Activated effector memory CD4-positive, alpha-beta T cell treated with anti-CD3 and anti-CD28 coated beads, Interleukin-2, amount 50 U/mL, for 16 hours (primary cell): ENCODE measurements at places on chromosomes 4 and X.

DNA sequence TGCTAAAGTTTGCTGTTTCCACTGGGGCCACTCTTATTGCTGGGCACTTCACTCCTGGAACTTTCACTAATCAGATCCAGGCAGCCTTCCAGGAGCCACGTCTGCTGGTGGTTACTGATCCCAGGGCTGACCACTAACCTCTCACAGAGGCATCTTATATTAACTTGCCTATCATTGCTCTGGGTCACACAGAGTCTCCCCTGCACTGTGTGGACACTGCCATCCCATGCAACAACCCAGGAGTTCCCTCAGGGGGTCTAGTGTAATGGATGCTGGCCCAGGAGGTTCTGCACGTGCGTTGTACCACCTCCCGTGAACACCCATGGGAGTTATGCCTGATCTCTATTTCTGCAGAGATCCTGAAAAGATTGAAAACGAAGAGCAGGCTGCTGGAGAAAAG is 41.8 kb upstream of the IQSEC2 start:
- no peak for DNase-seq

GRCh38 chr4:173417833-173418232 is 18.9 kb upstream of the SCRG1 start:
- DNase-seq = no peak

DNA sequence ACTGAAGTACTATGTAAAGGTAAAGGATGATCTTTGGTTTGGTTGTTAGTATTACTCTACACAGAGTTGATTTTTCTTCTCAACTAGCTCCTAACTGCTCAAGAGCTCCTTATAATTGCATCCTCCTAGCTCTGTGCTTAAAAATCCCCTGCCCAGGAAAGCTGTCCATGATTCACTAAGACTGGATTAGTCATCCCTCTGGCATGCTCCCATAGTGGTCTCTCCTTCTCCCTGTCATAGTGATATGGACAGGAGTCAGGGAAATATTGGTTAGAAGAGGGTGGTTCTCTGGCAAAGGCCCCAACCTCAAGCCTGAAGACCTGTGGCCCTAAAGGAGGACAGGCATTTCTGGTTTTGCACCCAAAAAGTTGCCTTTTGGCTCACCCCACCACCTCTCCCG is 242.3 kb upstream of the KCNIP4 start:
- no peak for DNase-seq

GRCh38 chrX:48890296-48890925 is 7.2 kb downstream of the TIMM17B start:
- DNase-seq = no peak

DNA sequence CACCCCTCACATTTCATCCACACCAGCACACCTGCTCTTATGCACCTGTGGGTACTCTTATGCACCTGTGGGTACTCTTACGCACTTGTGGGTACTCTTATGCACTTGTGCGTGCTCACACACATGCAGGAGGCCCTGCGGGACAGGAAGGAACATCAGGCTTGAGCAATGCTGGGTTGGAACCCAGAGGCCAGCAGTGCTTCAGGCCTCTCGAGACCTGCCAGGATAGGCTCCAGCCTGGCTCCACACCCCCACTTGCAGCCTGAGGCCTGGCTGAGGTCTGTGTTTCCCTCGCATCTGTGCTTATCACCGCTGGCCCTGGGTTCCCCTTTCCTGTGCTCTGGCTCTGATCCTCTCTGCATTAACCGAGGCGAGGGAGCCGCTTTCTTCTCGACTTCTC is 34.7 kb downstream of the SORCS2 start:
- no peak for DNase-seq

DNA sequence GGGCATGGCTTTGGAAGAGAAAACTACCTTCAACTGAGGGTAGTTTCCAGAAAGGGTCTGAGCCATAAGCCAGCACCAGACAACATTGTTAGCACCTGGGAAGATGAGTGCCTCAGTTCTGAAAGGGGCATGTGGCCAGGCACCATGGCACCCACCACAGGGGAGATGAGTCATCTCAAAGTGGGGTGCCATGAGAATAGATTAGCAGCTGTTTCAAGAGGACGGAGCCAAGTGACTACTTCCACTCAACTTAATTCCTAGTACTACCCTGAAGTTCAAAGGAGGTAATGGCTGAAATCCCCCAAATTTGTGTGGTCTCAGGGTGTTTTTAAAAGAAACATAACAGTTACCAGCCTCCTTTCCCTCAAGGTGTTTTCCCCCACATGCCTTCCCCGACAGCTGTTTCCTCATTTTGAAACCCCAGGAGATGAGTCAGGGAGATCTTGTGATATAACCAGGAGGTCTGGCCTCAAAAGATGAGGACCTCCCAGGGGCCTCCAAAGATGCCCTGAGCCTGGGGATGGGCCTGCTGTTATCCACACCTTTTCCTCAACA is 27.8 kb upstream of the FTHL17 start:
- DNase-seq = peak; percentile 66

GRCh38 chrX:151151665-151152267 is 24.6 kb upstream of the GPR50 start:
- DNase-seq = peak; percentile 66

DNA sequence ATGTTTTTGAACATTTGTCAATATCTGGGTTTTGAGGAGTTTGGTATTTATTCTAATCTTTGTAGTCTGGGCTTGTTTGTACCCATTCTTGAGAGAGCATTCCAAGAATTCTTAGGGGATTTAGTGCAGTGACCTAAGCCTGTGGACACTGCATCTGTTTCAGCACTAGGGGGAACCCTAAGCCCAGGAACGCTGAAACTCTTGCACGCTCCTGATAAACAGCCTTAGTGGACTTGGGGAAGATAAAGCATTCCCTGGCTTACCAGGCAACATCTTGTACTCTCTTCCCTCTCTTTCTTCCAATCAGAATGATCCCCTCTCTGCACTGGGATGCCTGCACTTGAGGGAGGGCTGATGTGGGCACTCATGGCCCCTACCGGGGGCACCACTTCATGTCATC is 654.9 kb upstream of the HTR2C start:
- DNase-seq = no peak

- no peak for DNase-seq
Measured at GRCh38 chr4:170698334-170698733, 608.6 kb upstream of the AADAT start.

DNA sequence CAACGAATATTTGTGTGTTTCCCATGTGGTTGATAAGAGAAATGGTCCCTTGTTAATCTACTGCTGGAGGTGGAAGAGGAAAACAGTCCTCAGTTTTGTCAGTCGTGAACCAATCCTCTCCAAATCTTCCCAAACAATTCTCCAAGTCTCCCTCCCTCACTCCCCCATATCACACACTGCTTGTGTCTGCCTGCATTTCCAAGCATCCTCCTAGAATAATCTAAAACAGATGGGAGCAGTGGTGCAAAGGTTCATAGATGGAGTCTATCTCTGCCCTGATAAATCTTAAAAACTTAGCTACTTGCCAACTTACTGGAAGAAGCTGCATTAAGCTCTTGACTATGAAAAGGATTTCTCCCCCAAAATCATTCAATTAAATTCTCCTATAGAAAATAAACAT is 43.7 kb upstream of the SH3KBP1 start:
- DNase-seq = no peak

GRCh38 chr4:97845758-97846157 is 297.5 kb downstream of the STPG2 start:
- no peak for DNase-seq

DNA sequence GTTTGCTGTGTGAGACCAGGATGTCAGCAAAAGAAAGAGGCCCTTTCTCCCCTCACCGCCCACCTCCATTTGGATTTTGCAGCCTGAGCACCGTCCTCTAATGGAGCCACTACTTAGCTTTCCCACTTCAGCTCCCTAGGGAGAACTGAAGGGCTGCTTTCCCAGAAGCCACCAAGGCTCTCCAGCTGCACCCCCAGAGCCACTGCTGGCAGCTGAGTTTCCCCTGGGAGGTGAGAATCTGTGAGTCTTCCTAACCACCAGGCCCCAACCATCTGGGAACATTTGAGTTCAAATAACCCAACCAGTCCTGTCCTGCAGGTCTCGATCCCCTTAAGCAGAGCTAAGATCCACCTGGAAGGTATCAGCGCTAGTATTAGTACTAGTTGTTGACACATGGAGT is 173.1 kb upstream of the USP9X start:
- DNase-seq = no peak

- peak; percentile 64 for DNase-seq
Measured at GRCh38 chrX:68686097-68686977, 38.9 kb downstream of the STARD8 start.

DNA sequence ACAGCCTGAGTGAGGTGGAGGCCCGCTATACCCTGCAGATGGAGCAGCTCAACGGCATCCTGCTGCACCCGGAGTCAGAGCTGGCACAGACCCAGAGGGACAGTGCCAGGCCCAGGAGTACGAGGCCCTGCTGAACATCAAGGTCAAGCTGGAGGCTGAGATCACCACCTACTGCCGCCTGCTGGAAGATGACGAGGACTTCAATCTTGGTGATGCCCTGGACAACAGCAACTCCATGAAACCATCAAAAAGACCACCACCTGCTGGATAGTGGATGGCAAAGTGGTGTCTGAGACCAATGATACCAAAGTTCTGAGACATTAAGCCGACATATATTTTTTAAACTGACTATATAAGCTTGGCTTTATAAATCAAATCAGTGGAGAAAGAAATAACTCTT is 73.3 kb upstream of the HHIP start:
- DNase-seq = no peak

DNA sequence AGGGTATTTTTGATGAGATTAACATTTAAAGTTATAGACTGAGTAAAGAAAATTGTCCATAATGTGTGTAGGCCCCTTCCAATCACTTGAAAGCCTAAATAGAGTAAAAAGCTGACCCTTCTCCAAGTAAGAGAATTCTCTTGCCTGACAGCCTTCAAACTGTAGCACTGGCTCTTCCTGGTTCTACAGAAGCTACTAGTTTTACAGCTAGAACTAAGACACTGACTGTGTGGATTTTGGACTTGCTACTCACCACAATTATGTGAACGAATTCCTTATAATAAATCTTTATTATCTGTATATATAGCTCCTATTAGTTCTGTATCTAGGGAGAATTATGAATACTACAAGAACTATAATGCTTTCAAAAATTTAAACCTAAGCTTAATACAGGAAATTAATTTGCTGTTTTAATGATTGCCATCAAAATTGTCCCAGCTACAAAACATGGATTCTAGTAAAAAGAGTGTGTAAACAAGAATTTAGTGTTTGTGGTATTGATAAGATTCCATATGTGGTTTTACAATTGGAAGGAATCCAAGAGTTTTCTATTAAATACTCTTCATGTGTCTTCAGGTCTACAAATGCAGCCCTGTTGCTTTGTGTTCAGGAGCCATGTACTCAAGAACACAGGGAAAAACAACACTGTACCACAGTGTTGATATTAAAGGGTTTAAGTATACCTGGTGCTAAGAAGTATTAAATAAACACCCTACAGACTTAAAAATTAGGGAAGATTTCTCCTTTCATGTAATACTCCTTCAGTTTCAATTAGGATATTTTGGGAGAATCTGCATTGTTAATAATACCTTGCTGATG is 366.5 kb downstream of the CXXC4 start:
- DNase-seq = no peak

DNA sequence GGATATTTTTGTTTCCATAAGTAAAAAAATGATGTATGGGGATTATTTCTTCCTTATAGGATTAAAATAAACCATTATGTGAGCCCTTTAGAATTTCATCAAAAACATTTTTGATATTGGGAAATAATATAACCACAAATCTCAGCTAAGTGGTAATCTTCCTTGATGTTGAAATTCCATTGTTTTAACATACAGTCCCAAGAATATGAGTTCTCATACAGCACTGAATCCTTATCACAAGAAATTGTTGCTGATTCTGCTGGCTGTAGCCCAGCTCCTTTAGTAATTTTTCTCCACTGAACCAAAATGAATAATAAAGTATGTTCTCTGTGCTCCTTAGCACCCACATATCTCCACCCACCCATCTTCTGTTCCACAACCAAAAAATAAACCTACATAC is 41.9 kb upstream of the FAM47B start:
- DNase-seq = no peak

GRCh38 chrX:40755291-40756249 is 20.2 kb upstream of the MED14 start:
- no peak for DNase-seq

- DNase-seq = no peak
Measured at GRCh38 chr4:20832826-20833225, 132.6 kb downstream of the PACRGL start.

DNA sequence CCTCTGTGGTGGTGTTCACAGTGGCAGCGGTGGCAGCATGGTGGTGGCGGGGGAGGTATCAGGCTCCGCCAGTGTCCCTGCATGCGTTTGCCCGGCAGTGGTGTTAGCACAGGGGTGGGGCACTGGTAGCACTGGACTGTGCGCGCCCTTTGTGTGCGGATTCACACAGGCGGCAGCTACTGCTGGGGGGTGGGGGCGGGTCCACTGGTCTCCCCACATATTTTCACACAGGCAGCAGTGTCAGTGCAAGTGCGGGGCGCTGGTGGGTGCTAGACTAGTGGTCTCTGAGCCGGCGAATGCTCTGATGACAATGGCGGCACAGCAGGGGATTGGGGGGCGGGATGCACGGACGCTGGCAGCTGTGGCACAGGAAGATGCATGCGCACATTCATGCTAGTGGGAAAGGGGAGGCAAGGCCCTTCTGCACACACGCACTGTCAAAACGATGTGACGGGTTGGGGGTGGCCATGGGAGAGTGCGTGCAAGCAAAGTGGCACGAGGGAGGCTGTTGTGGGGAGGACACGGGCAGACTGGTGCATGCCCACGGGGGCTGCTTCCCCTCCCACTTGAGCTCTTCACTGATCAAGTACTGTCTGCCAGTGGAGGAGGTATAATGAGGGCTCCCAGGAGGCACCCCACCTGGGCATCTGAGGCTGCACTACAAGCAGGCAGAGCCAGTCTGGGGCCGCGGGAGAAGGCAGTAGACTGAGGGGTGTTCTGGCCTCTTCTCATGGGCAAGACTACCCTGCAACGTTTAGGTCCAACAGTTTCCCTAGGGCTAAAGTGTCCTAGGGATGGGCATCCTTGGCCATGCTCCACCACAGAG is 53.0 kb downstream of the POF1B start:
- DNase-seq = no peak
